Right lobe of liver (tissue), 6 donors: ENCODE measurements at places on chromosomes 1 and 21. TPM values are rescaled to one million over a fixed set of nuclear protein-coding genes. Genes with fewer than 3 reads are reported as not detected.

GRCh38 chr1:22709891-22710700 lies 543 bp upstream of the EPHB2 start:
- peak; percentile 66 for DNase-seq

GRCh38 chr1:28258628-28259251 lies 578 bp upstream of the SESN2 start:
- no peak for DNase-seq

DNA sequence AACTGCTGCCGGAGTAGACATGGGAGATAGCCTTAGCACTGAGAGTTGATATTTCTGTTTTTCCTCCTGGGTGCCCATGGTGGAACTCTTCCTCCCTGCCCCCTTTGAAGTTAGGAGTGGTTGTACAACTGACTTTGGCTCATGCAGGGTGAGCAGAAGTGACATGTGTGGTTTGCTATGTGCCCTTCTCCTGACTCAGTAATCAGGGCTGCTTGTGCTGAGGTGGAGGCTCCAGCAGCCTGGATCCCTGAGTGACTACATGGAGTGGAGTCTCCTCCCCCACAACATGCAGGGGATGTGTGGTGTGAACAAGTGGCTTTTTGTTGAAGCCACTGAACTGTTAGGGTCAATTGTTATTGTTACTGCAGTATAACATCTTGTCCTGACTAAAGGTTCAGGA lies 261.6 kb downstream of the CAMTA1 start:
- no peak for DNase-seq

- DNase-seq = no peak
Observed at GRCh38 chr1:119260506-119260905, 108.1 kb upstream of the HAO2 start.

Gene DBT
- total RNA-seq = 18.6 TPM

Gene GJA5
- total RNA-seq = 0.31 TPM
